NCI-H1092 (cell line): ENCODE measurements at places on chromosomes 7 and 10.

GRCh38 chr10:26987851-26988250 is 112.4 kb downstream of the ANKRD26 start:
- DNase-seq, result no peak

- no peak for DNase-seq
These were observed 19.7 kb upstream of the BNIP3 start for GRCh38 chr10:132001238-132001972.

DNA sequence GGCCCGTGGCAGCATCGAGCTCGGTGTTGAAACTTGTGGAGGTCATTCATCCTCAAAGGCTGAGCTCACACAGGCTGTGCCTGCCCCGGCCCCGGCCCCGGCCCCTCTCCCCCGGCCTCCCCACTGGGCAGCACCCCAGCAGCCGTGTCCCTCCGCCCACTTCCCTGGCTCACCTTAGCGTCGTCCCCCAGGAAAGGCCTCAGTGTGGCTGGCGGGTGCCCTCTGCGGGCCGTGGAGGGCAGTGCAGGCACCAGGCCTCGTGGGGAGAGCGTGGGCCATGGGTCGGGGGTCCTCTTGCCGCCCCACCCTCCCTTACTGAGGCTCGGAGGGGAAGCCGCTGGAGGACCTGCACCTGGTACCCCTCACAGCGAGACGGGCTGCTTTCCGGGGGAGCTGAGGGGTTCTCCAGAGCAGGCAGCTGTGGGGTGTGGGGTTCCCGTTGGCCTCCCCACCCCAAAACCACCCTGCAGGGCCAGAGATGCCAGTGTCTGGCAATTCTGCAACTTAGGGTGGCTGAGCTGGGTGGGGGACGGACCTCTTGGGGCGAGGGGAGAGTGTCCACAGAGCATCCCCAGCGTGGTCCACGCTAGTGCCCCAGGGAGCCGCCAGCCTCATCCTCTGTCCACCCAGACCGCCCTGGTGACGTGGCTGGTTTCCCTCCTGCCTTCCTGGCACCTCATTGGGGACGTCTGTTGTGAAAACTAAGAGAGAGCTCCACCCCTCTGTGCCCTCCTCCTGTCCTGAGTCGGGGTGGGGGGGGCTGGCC is 44.2 kb upstream of the DPYSL4 start:
- no peak for DNase-seq

DNA sequence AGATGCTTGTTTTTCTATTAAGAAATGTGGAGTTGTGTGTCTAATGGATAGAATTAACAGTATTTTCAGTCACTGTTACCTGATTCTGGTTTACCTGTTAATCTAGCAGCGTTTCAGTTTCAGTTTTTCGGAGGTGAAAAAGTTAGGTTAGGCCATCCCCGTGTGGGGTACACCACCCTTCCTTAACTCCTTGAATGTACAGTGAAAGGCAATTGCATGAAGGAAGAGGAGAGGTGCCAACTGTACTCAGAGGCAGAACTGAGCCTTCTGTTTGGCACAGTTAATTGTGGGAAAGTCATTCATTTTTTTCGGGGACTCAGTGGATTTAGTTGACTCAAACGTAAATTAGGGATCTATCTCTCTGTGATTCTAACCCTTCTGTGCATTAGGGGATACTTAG is 35.5 kb downstream of the RPA3 start:
- DNase-seq, result no peak

DNA sequence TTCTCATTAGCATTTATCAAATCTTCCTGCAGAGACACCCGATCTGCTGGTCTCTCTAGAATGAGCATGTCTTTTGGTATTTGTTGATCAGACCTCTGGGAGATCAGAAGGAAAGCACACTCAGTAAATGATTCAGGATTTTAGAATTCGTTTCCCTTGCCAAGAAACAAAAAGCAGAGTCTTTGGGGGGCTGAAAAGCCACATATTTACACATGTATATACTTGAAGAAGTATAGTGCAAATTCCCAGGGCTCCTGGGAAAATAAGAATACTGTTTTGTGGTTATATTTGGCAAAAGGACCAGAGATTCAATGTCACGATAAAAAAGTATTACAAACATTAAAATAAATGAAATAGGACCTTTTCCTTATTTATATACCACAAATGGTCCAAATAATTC is 100.2 kb downstream of the AGMO start:
- no peak for DNase-seq

DNA sequence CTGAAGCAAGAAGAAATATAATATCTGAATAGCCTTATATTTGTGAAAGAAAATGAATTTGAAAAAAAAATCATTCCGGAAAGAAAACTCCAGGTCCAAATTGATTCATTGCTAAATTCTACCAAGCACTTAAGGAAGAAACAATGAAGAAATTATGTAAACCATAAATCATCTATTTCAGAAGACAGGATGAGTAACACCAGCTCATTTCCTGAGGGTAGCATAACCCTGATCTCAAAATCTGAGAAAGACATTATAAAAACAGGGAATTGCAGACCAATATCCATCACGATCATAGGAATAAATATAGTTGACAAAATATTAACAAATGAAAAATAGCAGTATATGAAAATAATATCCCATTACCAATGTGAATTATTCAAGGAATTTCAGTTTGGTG is 70.1 kb upstream of the RAB18 start:
- no peak for DNase-seq

DNA sequence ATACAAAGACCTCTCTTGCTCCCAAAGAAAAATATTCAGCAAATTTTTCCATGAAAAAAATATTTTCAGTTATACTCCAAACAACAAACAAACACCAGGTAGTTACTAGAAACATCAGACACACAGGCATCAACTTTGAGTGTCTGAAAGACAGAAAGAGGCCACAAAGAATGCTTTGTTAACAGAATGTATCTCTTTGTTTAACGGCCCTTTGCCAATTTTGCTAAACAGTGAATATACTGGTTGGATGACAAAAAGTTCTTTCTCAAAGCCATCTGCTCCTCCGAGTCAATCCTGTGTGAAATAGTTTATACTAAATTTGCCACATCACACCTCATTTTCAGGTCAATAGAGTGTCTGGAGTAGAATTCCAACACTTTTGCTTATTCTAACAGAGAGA is 216.7 kb upstream of the PHF14 start:
- DNase-seq, result no peak

DNA sequence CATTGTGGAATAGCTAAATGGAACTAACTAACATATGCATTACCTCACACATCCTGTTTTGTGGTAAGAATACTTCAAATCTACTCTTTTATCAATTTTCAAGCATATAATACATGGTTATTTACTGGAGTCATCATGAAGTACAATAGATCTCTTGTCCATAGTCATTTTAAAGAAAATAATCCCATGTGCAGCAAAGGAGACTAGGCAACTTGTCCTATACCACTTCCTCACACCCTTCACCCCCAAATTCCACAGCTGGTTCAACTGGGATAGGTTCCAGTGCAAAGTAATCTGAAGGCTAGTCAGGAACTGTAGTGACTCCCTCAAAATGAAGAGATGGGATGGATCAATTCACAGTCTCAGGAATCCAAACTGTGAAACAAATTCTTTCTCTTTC is 176.1 kb downstream of the SGMS1 start:
- no peak for DNase-seq

- no peak for DNase-seq
These were observed 205.3 kb upstream of the HDAC9 start for GRCh38 chr7:18290223-18290622.

GRCh38 chr10:110109511-110109910 is 97.9 kb upstream of the MXI1 start:
- DNase-seq, result no peak

GRCh38 chr7:107119376-107120105 is 49.3 kb upstream of the HBP1 start:
- no peak for DNase-seq

GRCh38 chr10:11017570-11018431 is at the start of gene CELF2:
Gene CELF2 (plus strand): TSS chr10:11017872. CDS start chr10:11018090, 218 bp downstream.
- peak; percentile 5 for DNase-seq

- DNase-seq, result peak; percentile 75
These were observed at the start of gene HOXA7 for GRCh38 chr7:27156508-27156898. Gene HOXA7 (minus strand): TSS chr7:27156675. CDS start chr7:27156545, 130 bp downstream.
